HCT116 (cell line): ENCODE measurements at places on chromosomes 13 and 19. TPM values are rescaled to one million over a fixed set of nuclear protein-coding genes. Genes with fewer than 3 reads are reported as not detected.

C19orf25 gene
- total RNA-seq: 48.8 TPM

ZNF419 gene
- total RNA-seq: 1.9 TPM

FGF21 gene
- 0.81 TPM for total RNA-seq

CEACAM8 gene
- total RNA-seq: not detected

CCDC9 gene
- total RNA-seq: 40.6 TPM

VSTM1 gene
- total RNA-seq: not detected

TPTE2 gene
- total RNA-seq: not detected

PDX1 gene
- total RNA-seq: 1.7 TPM

NLRP9 gene
- total RNA-seq: not detected

APOE gene
- 7.2 TPM for total RNA-seq

CEACAM21 gene
- total RNA-seq: 0.25 TPM

GRCh38 chr19:48170817-48171347 lies 402 bp downstream of the ZSWIM9 start:
- peaks cover 15% of the 10 kb centered on the region for H3K4me1 ChIP-seq
- H3K27ac ChIP-seq: peak overlapping the region; percentile 98
- H3K27me3 ChIP-seq: no peaks in the 10 kb centered on the region
- peaks cover 22% of the 10 kb centered on the region; the same call in 1 of the 2 replicates for H3K36me3 ChIP-seq
- H3K4me3 ChIP-seq: peak overlapping the region; percentile 95
- no peak for DNase-seq

DNA sequence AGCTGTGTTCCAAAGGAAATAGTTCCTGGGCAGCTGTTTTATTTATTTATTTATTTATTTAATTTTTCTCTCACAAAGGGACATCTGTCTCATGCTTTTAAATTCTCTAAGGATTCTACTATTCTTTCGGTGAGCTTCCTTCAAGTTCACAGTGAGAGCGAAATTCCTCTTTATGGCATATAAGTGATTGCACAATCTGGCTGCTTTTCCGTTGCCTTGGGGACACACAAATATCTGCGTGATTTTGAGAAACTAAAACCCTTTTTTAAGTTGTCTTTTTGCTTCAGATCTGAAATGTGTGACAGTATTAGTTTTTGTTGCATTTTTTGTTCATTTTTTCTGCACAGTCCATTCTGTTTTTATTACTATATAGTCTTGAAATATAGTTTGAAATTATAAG lies 19.2 kb downstream of the ZNF486 start:
- no peak for DNase-seq
- H3K27me3 ChIP-seq: no peaks in the 10 kb centered on the region
- no peak overlapping the region for H3K27ac ChIP-seq
- no peak overlapping the region for H3K4me3 ChIP-seq
- no peaks in the 10 kb centered on the region for H3K36me3 ChIP-seq

DNA sequence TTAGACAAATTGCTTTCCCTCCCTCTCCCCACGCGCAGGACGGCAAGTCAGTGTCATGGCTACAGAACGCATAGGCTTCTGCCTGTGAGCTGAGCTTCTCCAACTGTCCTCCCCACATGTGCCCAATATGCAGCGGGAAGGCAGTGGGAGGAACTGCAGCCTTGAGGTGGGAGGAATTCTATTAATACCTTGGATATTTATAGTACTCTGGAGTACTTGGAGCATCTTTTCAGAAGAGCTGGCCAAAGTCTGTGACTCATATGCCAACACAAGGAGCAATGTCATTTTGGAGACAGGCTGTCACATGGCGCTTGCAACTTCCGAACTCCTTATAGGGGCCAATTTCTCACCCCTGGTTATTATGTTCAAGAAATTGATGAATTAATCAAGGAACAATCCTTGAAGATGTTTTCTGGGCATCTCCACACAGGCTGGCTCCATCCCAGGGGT lies 245.0 kb upstream of the SERP2 start:
- no peaks in the 10 kb centered on the region for H3K27me3 ChIP-seq
- no peak overlapping the region for H3K27ac ChIP-seq
- H3K4me3 ChIP-seq: no peak overlapping the region
- no peak for DNase-seq
- H3K36me3 ChIP-seq: no peaks in the 10 kb centered on the region

- H3K27ac ChIP-seq: no peak overlapping the region
- peaks cover 6% of the 10 kb centered on the region; the same call in 1 of the 2 replicates for H3K27me3 ChIP-seq
- H3K36me3 ChIP-seq: no peaks in the 10 kb centered on the region
- H3K4me1 ChIP-seq: no peaks in the 10 kb centered on the region
These were observed 4.5 kb downstream of the AMER2 start for GRCh38 chr13:25167382-25168174.

DNA sequence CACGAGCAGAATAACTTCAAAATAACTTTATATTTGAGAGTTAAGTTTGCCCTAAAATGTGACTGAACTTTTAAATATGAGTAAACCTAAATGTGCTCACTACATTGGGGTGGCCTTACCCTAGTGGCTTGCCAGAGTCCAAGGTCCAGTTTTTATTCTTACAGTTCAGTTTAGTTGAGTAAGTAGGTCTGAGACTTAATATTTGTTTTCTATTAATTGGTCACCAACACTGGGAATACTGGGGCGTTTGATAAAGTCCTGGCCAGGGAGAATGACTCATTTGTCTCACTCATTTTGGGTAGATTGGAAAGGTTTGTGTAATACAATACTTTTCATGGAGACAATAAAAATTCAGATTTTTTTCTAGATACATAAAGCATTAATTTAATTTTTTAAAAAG lies 127.8 kb upstream of the SPATA13 start:
- no peak overlapping the region for H3K4me3 ChIP-seq
- DNase-seq: no peak
- H3K27ac ChIP-seq: no peak overlapping the region

DNA sequence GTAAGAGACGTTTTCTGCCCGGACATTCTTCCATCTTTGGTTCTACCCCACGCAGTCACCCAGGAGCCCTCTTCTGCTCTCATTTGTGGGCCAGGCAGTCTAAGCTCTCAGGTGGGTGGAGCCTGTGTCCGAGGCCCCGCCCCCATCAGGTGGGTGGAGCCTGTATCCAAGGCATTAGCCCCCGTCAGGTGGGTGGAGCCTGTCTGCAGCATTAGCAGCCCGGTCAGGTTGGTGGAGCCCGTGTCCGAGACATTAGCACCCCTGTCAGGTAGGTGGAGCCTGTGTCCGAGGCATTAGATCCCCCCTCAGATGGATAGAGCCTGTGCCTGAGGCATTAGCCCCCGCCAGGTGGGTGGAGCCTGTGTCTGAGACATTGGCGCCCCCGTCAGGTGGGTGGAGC lies 45.5 kb upstream of the C13orf46 start:
- no peaks in the 10 kb centered on the region for H3K36me3 ChIP-seq
- no peaks in the 10 kb centered on the region for H3K27me3 ChIP-seq
- peaks cover 5% of the 10 kb centered on the region for H3K4me1 ChIP-seq
- H3K4me3 ChIP-seq: no peak overlapping the region
- H3K27ac ChIP-seq: no peak overlapping the region

DNA sequence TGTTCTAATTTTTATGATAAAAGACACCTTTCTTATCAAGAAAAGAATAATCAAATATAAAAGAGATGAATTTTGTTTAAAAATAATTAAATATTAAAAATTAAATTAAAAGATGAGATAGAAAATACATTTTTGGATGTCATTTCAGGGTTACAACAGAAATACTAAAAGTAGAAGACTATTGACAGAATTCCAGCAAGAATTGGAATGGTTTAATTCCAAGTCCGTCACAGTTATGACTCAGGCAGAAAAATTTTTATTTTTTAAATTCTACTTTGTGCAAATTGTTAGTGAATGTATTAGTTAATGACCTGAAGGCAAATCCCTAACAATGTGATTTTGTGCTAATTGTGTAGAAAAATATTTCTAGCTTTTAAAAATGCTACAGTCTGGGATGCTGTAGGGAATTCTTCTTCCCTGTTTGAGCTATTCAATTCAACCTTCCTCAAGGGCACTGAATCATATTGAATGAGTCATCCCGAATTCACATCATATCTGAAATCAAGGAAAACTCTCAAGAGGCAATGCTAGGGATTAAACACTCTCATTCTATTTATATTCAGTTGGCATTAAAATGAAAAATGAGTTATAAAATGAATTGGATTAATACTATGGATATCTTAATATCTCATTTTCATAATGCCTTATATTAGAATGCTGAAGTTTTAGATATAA lies 633.5 kb upstream of the ATXN8OS start:
- no peaks in the 10 kb centered on the region for H3K27me3 ChIP-seq
- H3K4me3 ChIP-seq: no peak overlapping the region
- no peaks in the 10 kb centered on the region for H3K4me1 ChIP-seq
- no peaks in the 10 kb centered on the region for H3K36me3 ChIP-seq
- no peak overlapping the region for H3K27ac ChIP-seq

- no peaks in the 10 kb centered on the region for H3K27me3 ChIP-seq
- no peak overlapping the region for H3K27ac ChIP-seq
- H3K36me3 ChIP-seq: no peaks in the 10 kb centered on the region
These were observed 28.1 kb downstream of the LATS2 start for GRCh38 chr13:21033212-21033840.

- no peak for DNase-seq
- H3K4me3 ChIP-seq: no peak overlapping the region
- peaks cover 6% of the 10 kb centered on the region for H3K4me1 ChIP-seq
- no peak overlapping the region for H3K27ac ChIP-seq
- no peaks in the 10 kb centered on the region for H3K36me3 ChIP-seq
These were observed 39.3 kb upstream of the UBE2L5 start for GRCh38 chr13:30382836-30383525.

DNA sequence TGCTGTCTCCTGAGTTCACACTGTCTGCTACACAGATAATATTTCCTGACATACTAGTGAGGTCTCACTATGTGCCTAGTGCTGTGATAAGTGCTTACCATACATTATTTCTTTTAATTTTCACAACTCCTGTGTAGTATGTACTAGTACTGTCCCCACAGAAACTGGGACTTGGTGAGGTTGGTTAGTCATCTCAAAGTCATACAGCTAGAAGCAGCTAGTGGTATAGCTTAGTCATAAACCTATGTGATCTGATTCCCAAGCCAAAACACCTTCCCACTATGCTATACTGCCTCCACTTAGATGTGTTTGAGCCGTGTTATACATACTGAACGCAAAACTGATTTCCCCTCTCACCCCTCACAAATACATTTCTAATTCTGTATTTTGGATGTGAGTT lies 10.5 kb downstream of the MTMR6 start:
- H3K27me3 ChIP-seq: no peaks in the 10 kb centered on the region
- no peak overlapping the region for H3K4me3 ChIP-seq
- 0 out of 2 replicates have a peak, but pooled peaks cover 4% of the 10 kb centered on the region for H3K4me1 ChIP-seq
- H3K27ac ChIP-seq: no peak overlapping the region
- H3K36me3 ChIP-seq: no peaks in the 10 kb centered on the region
- no peak for DNase-seq

DNA sequence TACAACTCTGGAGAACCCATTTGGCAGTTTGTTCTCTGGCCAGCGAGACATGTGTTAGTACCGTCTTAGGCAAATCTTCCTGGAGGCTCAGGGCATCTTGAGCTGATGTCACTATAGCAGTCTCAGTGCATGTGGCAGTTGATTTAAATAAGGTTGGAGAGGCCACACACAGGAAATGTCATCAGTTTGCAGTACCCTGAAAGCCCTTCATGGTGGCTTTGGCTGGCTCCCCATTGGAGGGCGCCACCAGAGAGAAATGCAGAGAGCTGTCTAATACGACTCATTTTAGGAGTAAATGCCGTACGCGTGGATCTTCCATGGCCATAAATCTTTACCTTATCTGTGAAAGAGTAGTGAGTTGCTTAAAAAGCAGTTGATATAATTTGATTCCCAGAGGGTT lies 163.1 kb downstream of the STK24 start:
- H3K4me3 ChIP-seq: no peak overlapping the region
- no peaks in the 10 kb centered on the region for H3K4me1 ChIP-seq
- H3K36me3 ChIP-seq: no peaks in the 10 kb centered on the region

GRCh38 chr19:48624791-48625723 lies 5.8 kb downstream of the SPHK2 start:
- peaks cover 41% of the 10 kb centered on the region for H3K4me1 ChIP-seq
- H3K27ac ChIP-seq: peak overlapping the region; percentile 54
- no peak for DNase-seq
- no peaks in the 10 kb centered on the region for H3K27me3 ChIP-seq
- peak overlapping the region; percentile 57 for H3K4me3 ChIP-seq

GRCh38 chr13:28753208-28753892 lies 34.6 kb upstream of the SLC46A3 start:
- DNase-seq: peak; percentile 76
- no peak overlapping the region for H3K4me3 ChIP-seq
- H3K36me3 ChIP-seq: no peaks in the 10 kb centered on the region
- peak overlapping the region; percentile 66 for H3K27ac ChIP-seq

GRCh38 chr19:39112338-39112890 lies 13.2 kb upstream of the PAK4 start:
- peak; percentile 62 for DNase-seq
- H3K4me1 ChIP-seq: peaks cover 17% of the 10 kb centered on the region
- H3K27ac ChIP-seq: peak overlapping the region; percentile 60
- H3K27me3 ChIP-seq: no peaks in the 10 kb centered on the region
- no peak overlapping the region for H3K4me3 ChIP-seq

GRCh38 chr13:102792396-102792795 lies 6.4 kb downstream of the POGLUT2 start:
- H3K36me3 ChIP-seq: peaks cover 4% of the 10 kb centered on the region; the same call in 1 of the 2 replicates
- H3K4me1 ChIP-seq: no peaks in the 10 kb centered on the region
- H3K27me3 ChIP-seq: no peaks in the 10 kb centered on the region
- H3K4me3 ChIP-seq: no peak overlapping the region

- H3K4me3 ChIP-seq: no peak overlapping the region
- no peaks in the 10 kb centered on the region for H3K4me1 ChIP-seq
- DNase-seq: no peak
- no peaks in the 10 kb centered on the region for H3K36me3 ChIP-seq
These were observed 127.2 kb downstream of the RAP2A start for GRCh38 chr13:97561182-97561581.

- no peak overlapping the region for H3K4me3 ChIP-seq
- DNase-seq: no peak
- no peak overlapping the region for H3K27ac ChIP-seq
- H3K27me3 ChIP-seq: no peaks in the 10 kb centered on the region; the same call in 1 of the 2 replicates
- H3K36me3 ChIP-seq: no peaks in the 10 kb centered on the region
These were observed 446.0 kb downstream of the FOXO1 start for GRCh38 chr13:40220299-40220935.

DNA sequence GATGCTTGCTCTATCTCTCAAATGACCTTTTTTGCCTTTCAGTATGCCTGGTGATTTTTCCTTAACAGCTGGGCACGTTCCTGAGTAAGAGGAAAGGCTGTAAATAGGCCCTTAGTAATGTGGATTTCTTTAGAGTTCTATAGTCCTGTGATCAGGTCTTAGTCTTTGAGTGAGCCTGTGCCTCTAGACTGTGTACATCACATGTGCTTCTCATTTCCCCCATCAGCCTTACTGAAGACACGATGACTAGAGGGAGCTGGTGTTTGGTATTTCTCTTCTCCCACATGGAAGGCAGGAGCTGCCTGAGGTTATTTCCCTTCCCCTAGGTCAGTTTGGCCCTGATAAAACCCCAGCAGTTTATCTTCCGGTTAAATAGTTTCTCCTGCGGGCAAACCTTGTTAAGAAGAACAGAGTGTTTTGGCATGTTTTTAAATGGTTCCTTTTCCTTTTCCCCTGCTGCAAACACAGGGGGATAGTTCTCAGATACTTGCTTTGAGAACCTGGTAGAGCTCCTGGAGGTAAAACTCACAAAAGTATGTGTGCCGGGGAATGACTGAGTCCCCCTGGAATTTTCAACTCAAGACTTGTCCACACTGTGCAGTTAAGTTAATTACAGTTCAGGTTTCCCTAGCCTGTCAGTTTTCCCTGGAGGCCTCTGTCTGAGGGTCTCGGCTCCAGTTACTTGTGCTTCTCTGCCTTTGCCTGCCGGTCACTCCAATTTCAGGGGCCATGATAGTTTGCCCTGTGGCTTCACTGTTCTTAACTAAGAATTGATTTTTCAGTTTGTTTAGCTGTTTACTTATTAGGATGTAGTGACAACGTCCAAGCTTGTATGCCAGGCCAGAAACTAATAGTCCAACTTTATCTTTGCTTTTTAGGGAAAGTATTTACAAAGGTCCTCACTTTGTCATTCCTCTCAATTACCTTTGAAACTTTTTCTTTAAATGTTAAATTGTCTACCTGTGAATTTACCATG lies 94.4 kb downstream of the URI1 start:
- DNase-seq: no peak
- H3K36me3 ChIP-seq: no peaks in the 10 kb centered on the region
- no peak overlapping the region for H3K4me3 ChIP-seq
- no peaks in the 10 kb centered on the region for H3K4me1 ChIP-seq
- no peak overlapping the region for H3K27ac ChIP-seq
